Activated effector memory CD4-positive, alpha-beta T cell treated with anti-CD3 and anti-CD28 coated beads, Interleukin-2, amount 50 U/mL, for 16 hours (primary cell): ENCODE measurements at places on chromosomes 6 and 20.

- DNase-seq: no peak
Observed at GRCh38 chr6:169320013-169320412, 66.4 kb upstream of the THBS2 start.

DNA sequence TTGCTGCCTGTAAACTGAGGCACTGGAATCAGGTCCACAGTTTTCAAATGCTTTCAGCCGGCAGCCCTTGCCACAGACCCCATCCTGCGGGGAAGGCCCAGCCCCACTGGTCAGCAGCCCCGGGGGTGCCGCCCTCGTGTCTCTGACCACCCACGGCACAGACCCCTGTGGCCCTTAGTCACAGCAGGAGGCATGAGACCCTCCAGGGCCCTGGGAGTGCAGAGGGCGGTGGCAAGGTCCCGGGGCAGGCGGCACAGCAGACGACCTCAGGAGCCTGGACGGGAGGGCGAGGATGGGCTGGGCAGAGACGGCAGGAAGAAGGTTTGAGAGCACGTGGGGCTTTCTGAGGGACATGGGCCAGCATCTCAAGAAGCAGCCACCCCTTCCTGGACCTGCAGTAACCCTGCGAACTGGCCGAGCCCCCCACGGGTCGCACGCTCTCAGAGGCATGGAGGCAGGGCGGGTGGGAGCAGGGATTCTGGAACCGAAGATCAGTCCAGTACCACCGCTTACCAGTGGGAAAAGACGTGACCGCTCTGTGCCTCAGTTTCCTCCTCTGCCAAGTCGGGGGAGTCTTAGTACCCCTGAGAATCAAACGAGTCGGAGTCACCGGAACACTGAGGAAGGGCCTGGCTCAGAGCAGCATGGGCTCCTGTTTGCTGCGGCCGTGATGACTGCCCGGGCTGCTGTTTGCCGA is 140.7 kb downstream of the TAF4 start:
- no peak for DNase-seq

DNA sequence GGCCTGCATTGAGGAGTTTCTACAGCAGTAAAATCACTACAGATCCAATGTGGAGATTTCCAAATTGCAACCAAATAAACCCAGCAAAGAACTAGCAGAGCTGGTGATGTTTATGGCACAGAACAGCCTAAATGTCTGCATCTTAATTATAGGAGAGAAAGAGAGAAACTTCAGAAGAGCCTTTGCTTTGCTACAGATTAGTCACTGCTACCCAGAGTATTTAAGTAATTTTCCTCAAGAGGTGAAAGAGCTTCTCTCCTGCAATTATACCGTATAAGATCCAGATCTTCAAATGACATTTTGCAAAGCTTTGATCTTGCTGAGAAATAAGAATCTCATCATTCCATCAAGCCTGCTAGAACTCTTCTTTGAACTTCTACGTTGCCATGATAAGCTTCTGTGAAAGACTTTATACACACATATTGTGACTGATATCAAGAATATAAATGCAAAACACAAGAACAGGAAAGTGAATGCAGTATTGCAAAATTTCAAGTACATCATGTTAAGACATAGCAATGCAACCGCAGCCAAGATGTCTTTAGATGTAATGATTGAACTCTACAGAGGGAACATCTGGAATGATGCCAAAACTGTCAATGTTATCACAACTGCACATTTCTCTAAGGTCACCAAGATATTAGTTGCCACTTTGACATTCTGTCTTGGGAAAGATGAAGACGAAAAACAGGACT is 48.0 kb downstream of the MKKS start:
- no peak for DNase-seq

DNA sequence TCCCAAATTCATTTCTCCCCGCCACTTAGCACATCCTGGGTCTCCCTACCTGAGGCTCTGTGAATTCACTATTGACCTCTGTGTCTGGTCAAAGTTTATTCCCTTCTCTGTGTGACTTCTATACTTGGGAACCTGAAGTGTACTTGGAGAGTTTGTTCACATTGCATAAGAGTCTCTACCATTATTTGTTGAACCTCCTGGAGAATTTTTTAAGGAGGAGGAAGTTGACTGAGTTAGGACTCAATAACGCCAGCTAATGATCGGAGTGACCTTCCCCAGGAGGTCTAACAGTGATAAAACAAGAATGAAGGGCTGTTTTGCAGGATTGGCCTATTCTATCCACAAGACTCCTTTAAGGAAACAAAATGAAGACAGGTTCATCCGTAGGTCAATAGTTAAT is 23.6 kb downstream of the STMND1 start:
- no peak for DNase-seq

- DNase-seq: no peak
Observed at GRCh38 chr6:1747003-1747402, 137.3 kb downstream of the FOXC1 start.

DNA sequence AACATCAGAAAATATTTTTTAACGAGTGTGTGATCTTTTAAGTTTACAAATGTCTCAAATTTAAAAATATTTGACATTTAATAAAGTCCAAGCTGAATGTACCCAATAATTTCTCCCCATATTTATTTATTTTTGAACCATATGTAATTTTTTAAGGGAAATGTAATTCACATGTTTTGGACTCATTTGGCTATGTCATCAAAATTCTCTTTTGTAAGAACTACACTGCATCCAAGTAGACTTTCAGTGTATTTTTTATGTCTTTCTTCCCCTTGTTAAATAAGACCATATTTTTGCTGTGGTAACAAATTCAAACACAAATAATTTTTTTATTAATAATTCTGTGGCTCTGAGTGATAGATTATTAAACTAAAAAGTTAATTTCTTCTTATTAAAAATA is 365.2 kb downstream of the CD109 start:
- DNase-seq: no peak
